ENCODE measurements at places on chromosomes 3 and 15.

GRCh38 chr3:43525941-43526607 lies 95.7 kb downstream of the ANO10 start:
- DNase-seq, result no peak

GRCh38 chr3:28575100-28575745 lies 226.6 kb upstream of the AZI2 start:
- DNase-seq, result no peak

- no peak for DNase-seq
Observed at GRCh38 chr15:27050163-27050562, 79.2 kb downstream of the GABRG3 start.

DNA sequence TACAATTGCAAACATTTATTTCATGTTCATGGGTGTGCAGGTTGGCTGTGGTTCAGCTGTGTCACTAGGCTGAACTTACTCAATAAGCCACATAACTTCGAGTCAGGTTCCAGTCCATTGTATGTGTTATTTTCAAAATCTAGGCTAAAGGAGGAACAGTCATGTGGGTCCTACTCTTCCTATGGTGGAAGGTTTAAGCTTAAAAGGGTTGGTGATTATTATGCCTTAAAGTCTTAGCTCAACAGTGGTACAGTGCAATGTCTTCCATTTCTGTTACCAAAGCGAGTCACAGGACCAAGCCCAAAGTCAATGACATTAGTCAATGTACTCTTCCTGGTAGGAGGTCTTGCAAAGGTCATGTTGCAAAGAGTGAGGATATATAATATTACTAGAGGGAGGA lies 78.2 kb downstream of the ATG7 start:
- DNase-seq, result no peak

GRCh38 chr15:84402856-84403608 lies 167.5 kb downstream of the GOLGA6L4 start:
- DNase-seq, result no peak

- no peak for DNase-seq
Observed at GRCh38 chr3:18544146-18544545, 119.0 kb upstream of the SATB1 start.

GRCh38 chr3:118755253-118755801 lies 279.3 kb downstream of the IGSF11 start:
- DNase-seq, result no peak

DNA sequence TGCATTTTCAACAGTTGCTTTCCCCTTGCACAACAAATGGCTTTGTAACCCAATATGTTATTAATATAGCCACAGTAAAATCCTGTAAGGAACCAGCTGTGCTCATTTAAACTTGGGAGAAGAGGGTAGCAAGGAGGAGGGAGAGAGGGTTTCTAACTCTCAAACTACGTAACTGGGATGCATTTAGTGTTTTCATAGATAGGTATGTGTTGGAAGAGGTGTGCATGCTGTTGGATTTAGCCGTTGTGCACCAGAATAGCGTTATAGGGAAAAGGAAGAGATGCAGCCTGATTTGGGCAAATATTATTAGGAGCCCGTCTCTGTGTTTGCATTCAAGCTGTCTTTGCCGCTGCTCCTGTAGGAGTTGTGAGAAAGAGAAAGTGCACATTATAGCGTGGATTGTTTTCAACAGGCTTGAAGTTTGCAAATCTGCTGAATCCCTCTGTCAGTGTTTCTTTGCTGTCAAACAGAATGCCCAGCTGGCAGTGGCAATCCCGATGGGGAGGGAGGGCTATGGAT lies 39.4 kb downstream of the ARPP21 start:
- no peak for DNase-seq

- DNase-seq, result no peak
Observed at GRCh38 chr3:65878831-65879230, 159.9 kb downstream of the MAGI1 start.

GRCh38 chr15:58332676-58333400 lies 99.0 kb upstream of the LIPC start:
- peak; percentile 74 for DNase-seq

DNA sequence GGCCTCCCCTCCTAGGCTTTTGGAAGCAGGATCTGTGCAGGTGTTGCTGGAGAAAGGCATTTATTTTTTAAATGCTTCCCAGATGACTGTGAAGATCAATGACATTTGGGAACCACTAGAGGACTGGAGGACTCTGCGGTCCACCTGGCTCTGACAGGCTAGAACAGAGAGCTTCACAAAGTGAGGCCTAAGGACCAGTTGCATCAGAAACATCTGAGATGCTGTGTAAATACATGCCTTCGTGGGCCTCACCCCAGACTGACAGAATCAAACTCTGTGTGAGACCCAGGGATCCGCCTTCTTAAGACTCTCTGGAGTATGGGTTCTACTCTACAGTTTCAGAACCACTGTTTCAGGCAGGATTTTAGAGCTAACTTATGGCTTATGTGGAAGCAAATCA lies 105.0 kb upstream of the ICE2 start:
- no peak for DNase-seq

GRCh38 chr3:39132096-39133092 lies 21.0 kb downstream of the CSRNP1 start:
- DNase-seq, result no peak

GRCh38 chr15:56893364-56893678 lies 25.1 kb upstream of the TCF12 start:
- no peak for DNase-seq

DNA sequence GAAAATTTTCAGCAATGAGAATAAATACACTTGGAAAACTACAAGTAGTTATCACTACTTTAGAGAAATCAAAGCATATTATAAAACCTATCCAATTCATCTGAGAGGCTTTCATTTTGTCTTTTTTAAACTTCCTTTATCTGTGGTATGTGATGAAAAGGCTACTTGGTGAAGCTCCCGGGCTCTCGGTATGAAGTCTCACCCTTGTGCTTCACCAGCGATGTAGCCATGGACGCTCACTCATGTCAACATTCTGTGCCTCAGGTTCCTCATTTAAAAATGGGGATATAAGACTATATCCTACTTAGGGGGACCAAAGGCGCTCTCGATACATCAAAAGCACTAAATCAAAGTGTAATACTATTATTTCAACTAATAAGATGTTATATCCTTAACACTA lies 14.9 kb downstream of the SATB1 start:
- no peak for DNase-seq

GRCh38 chr3:154131830-154132229 lies 10.6 kb downstream of the ARHGEF26 start:
- DNase-seq, result no peak

DNA sequence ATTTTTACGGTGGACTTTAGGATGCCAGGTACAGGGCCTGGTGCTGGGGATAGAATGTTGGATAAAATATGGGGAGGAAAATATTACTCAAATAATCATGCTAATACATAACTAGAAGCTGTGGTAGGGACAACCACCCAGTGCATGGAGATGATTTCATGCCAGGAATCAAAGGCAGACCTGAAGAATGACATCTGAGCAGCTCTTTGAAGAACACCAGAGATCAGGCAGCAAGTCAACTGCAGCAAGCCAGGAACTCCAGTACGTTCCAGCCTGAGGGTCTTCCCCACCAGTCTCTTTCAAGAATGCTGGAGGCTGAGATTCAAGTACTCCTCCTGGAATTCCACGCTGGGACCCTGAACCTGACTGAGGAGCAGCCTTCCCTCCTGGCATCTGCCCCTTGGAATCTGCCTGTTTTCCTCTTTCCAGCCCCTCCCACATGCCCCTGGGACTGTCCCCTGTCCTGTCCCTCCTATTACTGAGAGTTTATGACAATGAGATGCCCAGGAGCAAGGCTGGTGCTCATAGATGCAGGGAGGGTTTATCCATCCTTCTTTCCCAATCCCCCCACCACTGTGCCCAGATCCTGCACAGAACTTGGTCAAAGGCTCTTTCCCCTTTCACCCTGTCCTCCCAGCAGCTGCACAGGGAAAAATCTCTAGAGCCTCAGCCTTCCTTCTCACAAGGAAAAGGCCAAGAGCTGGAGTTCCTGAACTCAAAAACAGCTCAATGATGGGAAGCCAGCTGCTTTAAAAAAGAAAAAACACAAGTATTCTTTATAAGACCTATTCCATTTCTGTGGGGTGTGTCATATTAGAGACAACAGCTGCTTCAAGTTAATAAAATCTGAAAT lies 68.0 kb downstream of the PDZRN3 start:
- DNase-seq, result no peak

DNA sequence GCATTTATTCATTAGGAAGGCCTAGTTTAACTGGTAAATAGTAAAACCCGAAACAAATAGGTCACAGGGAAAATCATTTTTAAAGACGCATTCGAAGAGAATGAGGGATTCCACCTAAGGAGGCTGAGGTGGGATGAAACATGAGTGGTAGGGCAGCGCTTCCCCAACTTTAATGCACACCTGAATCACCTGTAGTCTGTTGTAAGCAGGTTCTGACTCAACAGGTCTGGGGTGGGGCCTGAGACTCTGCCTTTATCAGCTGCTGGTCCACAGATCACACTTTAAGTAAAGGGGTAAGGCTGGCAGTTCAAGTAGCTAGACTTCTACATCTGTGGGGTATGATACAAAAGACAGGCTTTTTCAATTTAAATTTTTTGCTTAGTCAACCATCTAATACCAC lies 223.5 kb upstream of the UBE2E2 start:
- DNase-seq, result no peak

GRCh38 chr15:23069496-23070166 lies 30.3 kb upstream of the TUBGCP5 start:
- DNase-seq, result no peak

GRCh38 chr15:85755942-85756341 lies 38.8 kb downstream of the KLHL25 start:
- no peak for DNase-seq

- no peak for DNase-seq
Observed at GRCh38 chr15:77702211-77702957, 69.7 kb upstream of the LINGO1 start.

DNA sequence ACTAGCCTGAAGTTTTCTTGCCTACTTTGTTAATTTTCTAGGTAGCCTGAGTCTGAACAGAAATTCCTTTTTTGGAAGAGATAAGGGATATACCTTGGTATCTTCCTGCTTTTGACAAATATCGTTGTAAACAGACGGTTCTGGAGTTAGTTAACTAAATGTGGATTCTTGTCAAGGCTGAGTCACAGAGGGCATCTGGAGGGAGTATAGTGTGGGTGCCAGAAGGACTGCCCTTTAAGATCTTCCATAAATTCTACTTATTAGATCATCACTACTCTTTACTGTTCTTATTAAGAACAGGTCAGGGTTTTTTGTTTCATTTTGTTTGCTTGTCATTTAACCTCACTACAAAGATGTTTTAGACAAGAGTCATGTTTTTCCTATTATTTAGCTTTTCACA lies 125.3 kb upstream of the SKOR1 start:
- DNase-seq, result no peak

DNA sequence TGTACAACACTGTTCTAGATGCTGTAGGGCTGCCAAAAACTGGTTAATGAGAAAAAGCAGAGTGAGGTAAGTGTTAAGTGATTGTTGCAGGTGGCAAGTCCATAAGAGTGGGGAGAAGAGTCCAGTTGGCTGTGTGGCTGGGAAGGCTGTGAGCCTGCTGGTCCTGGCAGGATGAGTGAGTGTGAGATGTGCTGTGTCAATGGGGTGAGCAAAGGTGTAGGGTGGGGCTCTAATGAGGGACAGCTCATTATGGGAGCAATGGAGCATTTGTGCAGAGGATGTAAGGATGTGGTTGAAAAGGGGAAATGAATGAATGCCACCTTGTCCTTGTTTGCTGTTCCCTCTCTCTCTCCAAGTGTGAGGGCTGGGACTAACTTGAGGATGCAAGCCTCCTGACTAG lies 145.3 kb upstream of the ROPN1 start:
- DNase-seq, result no peak

GRCh38 chr3:73781541-73781940 lies 156.8 kb upstream of the PDZRN3 start:
- DNase-seq, result no peak

DNA sequence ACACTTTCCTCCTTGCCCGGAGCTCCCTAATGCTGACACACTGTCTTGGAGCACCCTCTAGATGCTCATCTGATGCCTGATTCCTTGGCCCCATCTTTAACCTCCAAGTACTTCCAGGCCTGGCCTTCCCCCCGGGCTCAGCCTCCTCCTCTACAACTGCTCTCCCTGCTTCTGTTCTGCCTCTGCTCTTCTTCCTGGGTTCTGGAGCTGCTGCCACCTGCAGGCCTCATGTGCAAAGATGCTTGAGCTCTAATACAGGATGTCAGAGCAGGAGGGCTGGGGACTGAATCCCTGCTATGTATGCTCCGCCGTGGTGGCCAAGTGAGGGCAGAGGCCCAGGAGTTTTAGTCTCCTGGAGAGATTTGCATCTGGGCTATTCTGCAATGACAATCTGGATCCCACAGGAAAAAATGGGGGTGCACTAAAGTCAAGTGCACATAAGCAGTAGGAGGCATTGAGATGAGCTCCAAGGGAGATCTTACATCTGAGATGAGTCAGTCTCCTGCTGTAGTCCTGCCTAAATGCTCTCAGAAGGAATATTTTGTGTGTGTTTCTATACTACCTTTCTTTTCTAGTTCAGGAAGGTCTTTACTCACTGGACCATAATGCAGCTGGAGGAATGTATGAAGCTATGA lies 296.3 kb downstream of the UACA start:
- peak; percentile 26 for DNase-seq

GRCh38 chr3:65924762-65925161 lies 114.0 kb downstream of the MAGI1 start:
- DNase-seq, result no peak
